ENCODE measurements at places on chromosomes 3 and 15.

DNA sequence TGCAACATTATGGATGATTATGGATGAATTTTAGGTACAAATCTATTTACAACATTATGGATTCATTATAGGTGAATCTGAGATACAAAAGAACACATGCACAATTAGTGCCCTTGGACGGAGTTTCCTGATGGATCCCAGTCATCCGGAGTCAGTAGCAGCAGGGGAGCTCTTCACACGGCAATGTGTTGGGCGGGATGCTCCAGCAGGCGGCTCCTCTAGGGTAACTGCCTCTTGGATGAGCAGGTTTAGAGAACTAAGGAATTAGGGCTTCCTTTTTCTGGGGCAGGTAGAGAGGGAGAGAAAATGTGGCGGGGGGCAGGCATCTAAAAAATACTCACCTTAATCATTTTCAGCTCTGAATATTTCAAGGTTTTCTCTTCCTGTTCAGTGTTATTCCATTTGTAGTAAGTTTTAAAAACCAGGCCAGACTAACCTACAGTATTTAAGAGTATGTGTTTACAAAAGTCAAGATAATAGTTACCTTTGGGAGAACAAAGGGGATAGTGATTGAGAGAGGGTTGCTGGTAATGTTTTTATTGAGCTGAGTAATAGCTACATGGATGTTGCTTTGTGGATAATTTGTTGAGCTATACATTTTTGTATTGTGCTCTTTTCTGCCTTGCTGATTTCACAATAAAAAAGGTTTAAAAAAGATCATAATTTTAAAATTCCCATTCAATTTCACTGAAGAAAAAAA, 27.4 kb upstream of the GOLM2 start:
- DNase-seq, result no peak

- no peak for DNase-seq
Observed at GRCh38 chr3:58210761-58211460, at the start of gene DNASE1L3. DNASE1L3 (minus strand) TSS chr3:58210972; CDS start chr3:58210906, 66 bp downstream.

DNA sequence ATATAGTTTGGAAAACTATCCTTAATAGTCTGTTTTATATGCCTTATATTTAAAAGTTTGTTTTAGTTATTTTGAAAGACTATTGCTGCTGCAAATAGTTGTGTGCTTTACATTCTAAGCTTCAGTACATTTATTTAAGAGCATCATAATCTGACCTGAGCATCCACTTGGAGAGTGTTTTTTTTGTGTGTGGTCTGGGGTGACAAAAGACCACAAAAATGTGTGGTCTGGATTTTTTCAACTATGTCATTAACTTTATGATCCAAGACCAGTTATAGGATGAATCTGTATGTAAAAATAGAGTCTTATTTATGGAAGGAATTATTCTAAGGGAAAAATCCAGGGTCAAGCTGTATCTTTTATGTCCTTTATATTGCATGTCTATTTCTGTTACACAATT, 77.4 kb downstream of the SLTM start:
- no peak for DNase-seq

DNA sequence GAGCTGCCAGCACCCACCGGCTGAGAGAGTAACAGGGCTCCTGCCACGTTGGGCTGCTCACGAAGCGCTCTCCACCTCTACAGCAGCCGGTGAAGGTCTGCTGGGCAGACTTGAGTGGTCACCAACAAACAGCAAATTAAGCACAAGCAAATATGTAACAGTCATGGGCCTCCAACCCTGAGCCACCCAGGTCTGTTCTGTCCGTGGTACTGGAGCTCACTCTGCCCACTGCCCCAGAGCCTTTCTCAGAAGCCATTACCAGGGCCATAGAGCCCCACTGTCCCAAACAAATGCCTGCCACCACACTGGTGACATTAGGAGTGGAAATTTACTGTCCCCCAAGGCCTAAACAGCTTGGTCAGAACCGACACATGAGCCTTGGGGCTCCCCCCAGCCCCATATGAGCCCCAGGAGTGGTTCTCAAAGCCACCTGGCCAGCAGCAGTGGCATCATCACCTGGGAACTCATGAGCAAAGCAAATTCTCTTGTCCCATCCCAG, 56.6 kb downstream of the LRIG1 start:
- no peak for DNase-seq

GRCh38 chr3:147383617-147384016, 22.7 kb downstream of the ZIC4 start:
- no peak for DNase-seq

DNA sequence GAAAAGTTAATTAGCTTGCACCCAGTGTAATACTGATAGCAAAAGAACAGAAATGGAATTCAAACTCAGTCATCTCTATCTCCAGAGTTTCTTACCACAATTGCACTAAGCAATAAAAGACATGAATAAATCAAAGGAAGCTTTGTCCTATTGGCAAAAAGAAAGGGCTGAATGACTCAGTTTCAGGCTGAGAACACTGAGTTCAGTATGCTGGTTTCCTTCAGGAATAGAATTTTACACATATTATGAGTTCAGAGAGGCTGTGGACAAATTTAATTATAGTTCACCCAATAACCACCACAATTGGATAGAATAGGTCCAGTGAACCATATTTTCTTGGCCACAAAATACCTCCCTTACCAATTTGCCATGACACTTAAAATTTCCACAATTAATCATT, 249.7 kb downstream of the KCNMB2 start:
- no peak for DNase-seq

DNA sequence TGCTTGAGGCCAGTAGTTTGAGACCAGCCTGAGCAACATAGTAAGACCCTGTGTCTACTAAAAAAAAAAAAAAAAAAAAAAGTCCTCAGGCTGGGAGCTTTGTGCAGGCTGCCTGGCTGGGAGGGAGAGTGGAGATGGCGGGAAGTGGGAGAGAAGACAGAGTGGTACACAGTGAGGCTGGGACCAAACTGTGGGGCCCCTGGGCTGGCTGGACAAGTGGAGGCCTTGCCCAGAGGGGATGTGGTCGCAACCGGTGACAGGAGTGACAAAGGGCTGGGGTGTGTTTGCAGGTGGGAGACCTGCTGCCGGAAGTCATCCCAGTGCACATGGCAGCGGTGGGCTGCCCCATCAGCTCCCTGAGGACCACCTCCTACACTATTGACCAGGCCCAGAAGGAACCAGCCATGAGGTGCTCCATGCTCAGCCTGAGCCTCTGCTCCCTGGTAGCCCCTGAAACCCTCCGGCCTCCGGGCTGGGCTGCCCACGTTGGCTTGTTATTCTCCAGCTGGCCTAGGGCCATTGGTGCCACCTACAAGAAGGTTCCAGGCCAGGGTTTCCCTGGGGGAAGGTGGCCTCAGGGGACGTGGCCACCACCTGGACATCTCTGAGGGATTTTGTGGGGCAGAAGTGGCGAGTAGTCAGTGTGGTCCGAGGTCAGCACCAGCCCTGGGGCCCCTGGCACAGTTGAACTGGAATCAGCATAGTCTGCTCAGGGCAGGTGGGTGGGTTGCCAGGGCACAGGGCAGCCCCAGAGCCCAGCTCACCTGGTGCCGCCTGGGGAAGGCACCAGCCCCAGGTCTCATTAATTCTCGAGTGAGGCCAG, 22.7 kb downstream of the ACAA1 start:
- no peak for DNase-seq

DNA sequence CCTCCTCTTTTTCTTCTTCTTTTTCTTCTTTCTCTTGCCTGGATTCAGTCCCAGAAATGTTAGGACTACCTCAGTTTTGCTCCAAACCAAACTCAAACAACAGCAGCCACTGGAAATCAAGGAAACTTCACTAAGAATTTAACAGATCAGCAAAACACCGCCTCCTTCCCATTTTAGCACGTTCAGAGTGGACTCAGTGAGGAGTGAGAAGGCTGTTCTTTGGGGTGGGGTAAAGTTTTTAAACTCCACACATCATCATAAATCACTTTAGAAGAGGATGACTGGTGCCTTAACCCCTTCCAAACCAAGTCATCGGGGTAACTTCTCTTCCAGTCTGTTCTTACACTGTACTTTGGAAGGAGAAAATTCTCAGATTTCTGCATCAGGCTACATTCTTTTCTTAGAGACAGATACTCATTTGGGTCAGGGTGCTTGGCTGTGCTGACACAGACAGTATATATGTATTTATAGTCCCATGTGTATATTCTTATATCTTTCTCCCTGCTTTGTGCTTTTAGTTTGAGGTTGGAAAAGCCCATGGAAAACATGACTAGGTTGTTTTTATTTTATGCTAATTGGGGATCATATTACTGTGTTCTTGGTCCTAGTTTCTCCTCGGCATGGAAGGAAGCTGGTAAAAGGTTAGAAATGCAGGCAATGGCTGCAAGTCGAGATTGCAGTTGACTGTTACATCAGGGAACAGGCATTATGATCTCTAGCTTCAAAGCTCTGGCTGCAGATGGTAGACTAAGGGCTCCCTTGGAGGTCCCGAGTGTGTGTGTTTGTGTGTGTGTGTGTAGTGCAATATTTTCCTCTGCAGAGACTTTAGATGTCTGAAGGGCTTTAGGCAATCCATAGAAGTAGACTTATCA, at the start of gene CCDC80:
Gene CCDC80, minus strand, starts transcription at position 214 of the 872 bp plus-strand sequence. CDS start 1,238 bp downstream, outside the sequence.
- no peak for DNase-seq

GRCh38 chr3:159852821-159853505, 135.7 kb upstream of the IL12A start:
- no peak for DNase-seq

GRCh38 chr15:70050441-70050840, 47.3 kb downstream of the TLE3 start:
- DNase-seq, result no peak

GRCh38 chr15:48415036-48415886, 84.0 kb downstream of the DUT start:
- DNase-seq, result no peak

DNA sequence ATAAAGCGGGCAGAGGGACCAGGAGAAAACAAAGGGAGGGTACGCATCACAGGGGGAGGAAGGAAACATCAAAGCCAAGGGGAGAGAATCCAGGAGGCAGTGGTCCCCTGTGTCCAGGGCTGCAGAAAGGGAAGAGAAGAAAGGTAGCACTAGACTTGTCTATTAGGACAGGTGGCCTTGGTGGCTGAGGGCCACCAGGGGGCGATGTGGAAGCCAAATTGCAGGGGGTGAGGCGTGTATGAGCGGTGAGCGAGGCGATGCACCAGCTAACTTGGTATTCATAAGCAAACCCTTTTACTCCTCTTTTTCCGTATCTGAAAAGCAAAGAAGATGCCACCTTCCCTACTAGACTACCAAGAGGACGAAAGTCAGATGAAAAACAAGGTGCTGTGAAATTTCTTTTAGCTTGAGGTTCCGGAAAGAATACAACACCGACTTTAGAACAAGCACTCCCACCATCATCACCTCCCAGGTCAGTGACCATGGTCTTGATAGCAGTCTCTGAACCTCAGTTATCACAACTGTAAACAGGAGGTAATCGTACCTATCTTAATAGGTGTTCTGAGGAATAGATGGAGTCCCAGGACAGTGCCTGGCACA, 654.4 kb upstream of the ADAMTS9 start:
- peak; percentile 3 for DNase-seq

- peak; percentile 69 for DNase-seq
Observed at GRCh38 chr15:22888120-22888859, 49.8 kb downstream of the NIPA2 start.

GRCh38 chr3:18623220-18623619, 198.1 kb upstream of the SATB1 start:
- no peak for DNase-seq
